ENCODE measurements at places on chromosomes 6 and 20.

DNA sequence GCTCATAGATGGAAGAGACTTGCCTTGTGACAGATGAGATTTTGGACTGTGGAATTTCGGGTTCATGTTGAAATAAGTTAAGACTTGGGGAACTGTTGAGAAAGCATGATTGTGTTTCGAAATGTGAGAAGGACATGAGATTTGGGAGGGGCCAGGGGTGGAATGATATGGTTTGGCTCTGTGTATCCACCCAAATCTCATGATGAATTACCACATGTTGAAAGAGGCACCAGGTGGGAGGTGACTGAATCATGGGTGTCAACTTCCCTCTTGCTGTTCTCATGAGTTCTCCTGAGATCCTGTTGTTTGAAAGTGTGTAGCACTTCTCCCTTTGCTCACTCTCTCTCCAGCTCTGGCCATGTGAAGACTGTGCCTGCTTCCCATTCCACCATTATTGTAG is 17.9 kb downstream of the AHI1 start:
- H3K4me3 ChIP-seq: no peak overlapping the region
- no peaks in the 10 kb centered on the region for H3K4me1 ChIP-seq
- no peak overlapping the region for H3K27ac ChIP-seq
- DNase-seq: no peak
- no peaks in the 10 kb centered on the region for H3K27me3 ChIP-seq

- H3K36me3 ChIP-seq: no peaks in the 10 kb centered on the region
- H3K27me3 ChIP-seq: no peaks in the 10 kb centered on the region
- no peak for DNase-seq
- H3K27ac ChIP-seq: no peak overlapping the region
Measured at GRCh38 chr20:13625304-13625979, 13.3 kb downstream of the TASP1 start.

DNA sequence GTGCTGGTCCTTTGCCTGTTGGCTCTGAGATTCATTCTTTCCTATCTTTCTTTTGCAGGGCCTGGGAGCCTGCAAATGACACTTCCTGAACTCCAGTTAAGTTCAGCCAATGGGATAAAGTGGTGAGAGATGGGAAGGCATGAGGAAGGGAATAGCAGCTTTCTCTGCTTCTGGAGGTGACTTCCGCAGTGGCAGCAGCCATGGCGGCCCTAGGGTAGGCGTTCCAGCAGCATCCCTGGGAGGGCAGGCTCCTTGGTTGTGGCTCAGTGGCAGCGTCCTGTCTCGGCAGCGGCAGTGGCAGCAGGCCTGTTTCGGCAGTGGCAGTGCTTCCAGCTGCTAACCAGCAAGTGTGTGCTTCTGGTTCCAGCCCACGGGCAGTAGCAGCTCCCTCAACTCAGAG is 7.3 kb upstream of the MDFI start:
- no peak overlapping the region for H3K27ac ChIP-seq
- H3K36me3 ChIP-seq: no peaks in the 10 kb centered on the region
- H3K4me1 ChIP-seq: peaks cover 2% of the 10 kb centered on the region

GRCh38 chr6:68575765-68576439 is 59.2 kb upstream of the ADGRB3 start:
- H3K27ac ChIP-seq: no peak overlapping the region
- no peak overlapping the region for H3K4me3 ChIP-seq
- no peaks in the 10 kb centered on the region for H3K27me3 ChIP-seq
- H3K36me3 ChIP-seq: no peaks in the 10 kb centered on the region
- no peaks in the 10 kb centered on the region for H3K4me1 ChIP-seq

DNA sequence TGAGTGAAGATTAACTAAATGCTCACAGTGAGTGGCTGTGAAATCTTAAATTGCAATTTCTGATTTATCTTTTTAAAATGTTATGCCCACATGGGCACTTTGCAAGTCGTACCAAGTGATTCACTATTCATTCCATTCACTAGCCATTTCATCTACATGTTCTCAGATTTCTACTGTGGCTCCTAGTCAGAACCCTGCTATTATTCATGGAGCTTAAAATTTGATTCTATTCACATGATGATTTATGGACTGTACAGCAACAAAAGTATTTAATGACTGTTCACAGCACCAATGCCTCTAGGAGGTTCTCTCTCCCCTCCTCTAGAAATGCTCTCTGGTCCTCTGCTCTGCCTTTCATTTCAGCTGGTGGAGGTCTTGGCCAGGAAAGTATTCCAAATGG is 133.5 kb upstream of the MAP3K7 start:
- H3K27ac ChIP-seq: no peak overlapping the region
- H3K27me3 ChIP-seq: no peaks in the 10 kb centered on the region
- no peaks in the 10 kb centered on the region for H3K36me3 ChIP-seq
- H3K4me1 ChIP-seq: peaks cover 2% of the 10 kb centered on the region
- DNase-seq: no peak
- H3K4me3 ChIP-seq: no peak overlapping the region

DNA sequence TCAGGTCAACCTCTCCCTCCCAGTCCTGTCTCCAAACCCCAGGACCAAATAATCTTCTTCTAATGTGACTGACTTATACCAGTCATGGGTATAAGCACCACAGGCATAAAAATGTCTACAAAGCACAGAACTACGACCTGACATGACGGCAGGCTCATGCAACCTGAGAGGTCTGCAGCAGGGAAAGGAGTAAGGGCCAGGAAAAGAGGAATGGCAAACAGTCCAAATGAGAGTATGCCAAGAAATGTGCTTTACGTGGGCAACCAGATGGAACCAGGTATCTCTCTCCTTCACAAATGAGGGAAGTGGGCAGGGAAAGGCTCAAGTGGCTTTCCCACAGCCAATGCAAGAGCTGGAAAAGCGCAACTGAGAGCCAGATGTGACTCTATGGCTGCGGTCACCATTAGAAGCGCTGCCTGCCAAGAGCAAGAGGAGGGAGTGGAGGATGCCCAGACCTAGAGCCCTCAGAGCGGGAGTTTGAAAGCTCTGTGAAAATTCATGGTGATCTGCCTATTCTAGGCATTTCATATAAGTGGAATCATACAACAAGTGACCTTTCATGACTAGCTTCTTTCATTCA is 6.0 kb downstream of the APMAP start:
- H3K36me3 ChIP-seq: peaks cover 4% of the 10 kb centered on the region
- H3K4me1 ChIP-seq: no peaks in the 10 kb centered on the region
- no peak for DNase-seq
- no peak overlapping the region for H3K27ac ChIP-seq
- no peaks in the 10 kb centered on the region for H3K27me3 ChIP-seq

DNA sequence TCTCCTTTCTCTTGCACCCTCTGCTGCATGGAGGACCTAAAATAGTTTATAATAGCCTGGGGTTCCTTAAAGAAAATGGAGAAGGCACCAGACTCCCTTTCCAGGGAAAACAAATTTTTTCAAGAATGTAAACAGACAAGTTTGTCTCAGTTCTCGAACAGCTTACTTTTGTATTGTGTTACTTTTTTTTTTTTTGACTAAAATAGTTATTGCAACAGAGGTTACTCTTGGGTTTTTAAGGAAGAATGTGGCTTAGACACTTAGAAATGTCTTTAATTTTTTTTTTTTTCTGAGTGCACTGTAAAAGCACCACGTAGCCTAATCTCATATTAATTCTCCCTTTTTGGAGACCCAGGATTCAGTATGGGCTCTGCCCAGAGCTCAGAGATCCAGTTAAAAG is 148.7 kb upstream of the CARMIL1 start:
- no peak for DNase-seq
- H3K4me1 ChIP-seq: no peaks in the 10 kb centered on the region
- H3K36me3 ChIP-seq: no peaks in the 10 kb centered on the region
- no peaks in the 10 kb centered on the region for H3K27me3 ChIP-seq
- H3K27ac ChIP-seq: no peak overlapping the region

GRCh38 chr6:104252276-104252675 is 607.4 kb downstream of the HACE1 start:
- H3K4me3 ChIP-seq: no peak overlapping the region
- H3K27ac ChIP-seq: no peak overlapping the region
- DNase-seq: no peak
- peaks cover 1% of the 10 kb centered on the region for H3K4me1 ChIP-seq

DNA sequence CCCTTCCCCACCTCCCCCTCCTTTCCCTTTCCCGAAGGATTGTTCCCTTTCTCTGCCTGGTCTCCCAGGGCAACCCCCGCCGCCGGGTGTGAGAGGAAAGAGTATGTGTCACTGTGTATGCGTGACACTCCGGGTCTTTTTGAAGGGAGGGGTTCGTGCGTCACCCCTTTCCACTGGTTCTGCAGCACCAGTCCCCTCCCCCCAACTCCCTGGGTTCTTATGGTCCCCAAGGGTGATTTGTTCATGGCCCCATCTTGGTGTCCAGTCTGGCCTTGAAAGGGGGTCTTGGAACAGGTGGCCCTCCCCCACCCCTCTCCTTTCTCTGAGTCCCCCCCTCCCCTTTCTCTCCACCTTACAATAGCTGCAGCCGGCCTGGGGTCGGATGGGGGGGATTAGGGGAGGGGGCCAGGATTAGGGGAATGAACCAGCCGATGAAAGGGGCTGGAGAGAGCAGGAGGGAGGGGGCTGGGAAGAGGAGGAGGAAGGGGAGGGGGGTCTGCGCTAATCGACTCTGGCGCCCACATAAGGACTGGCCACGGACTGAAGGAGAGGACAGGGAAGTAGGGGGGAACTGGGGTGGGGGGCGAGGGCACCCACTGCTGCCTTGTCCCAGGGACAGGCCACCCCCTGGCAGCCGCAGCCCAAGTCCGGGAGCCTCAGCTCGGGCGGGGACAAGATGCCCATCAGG is 1.3 kb upstream of the RING1 start:
- H3K27me3 ChIP-seq: peaks cover 12% of the 10 kb centered on the region
- peaks cover 10% of the 10 kb centered on the region for H3K36me3 ChIP-seq
- no peak overlapping the region for H3K27ac ChIP-seq
- no peak overlapping the region for H3K4me3 ChIP-seq
- H3K4me1 ChIP-seq: peaks cover 6% of the 10 kb centered on the region

GRCh38 chr6:71468841-71469700 is 180.5 kb downstream of the OGFRL1 start:
- H3K27ac ChIP-seq: no peak overlapping the region
- H3K36me3 ChIP-seq: no peaks in the 10 kb centered on the region
- no peaks in the 10 kb centered on the region for H3K4me1 ChIP-seq
- no peak overlapping the region for H3K4me3 ChIP-seq
- H3K27me3 ChIP-seq: no peaks in the 10 kb centered on the region

GRCh38 chr6:925656-926213 is 232.8 kb upstream of the EXOC2 start:
- peaks cover 3% of the 10 kb centered on the region for H3K36me3 ChIP-seq
- no peak overlapping the region for H3K27ac ChIP-seq
- no peak for DNase-seq
- H3K4me1 ChIP-seq: no peaks in the 10 kb centered on the region
- no peak overlapping the region for H3K4me3 ChIP-seq

DNA sequence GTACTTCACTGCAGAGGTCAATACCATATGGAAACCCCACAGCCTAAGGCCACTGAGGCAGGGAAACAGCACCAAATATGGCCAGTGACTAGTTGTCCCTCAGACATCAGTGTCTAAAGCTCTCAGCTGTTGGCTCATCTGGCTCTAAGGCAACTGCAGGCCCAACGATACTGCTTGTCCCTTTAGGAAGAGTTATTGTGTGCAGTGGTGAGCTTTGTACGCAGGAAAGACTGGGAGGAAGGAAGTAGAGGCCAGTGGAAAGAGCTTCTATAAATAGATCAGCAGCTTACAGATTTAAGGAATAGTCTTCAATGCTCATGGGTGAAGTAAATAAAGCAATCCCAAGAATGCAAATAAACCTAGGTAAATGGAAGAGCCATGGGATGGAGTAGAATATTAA is 29.3 kb downstream of the DNAAF9 start:
- DNase-seq: no peak
- no peaks in the 10 kb centered on the region for H3K36me3 ChIP-seq
- no peak overlapping the region for H3K4me3 ChIP-seq
- no peak overlapping the region for H3K27ac ChIP-seq
- H3K4me1 ChIP-seq: no peaks in the 10 kb centered on the region

- no peak for DNase-seq
- no peaks in the 10 kb centered on the region for H3K36me3 ChIP-seq
- no peaks in the 10 kb centered on the region for H3K4me1 ChIP-seq
- no peak overlapping the region for H3K4me3 ChIP-seq
- no peak overlapping the region for H3K27ac ChIP-seq
Measured at GRCh38 chr20:38231531-38232121, 28.9 kb downstream of the KIAA1755 start.

DNA sequence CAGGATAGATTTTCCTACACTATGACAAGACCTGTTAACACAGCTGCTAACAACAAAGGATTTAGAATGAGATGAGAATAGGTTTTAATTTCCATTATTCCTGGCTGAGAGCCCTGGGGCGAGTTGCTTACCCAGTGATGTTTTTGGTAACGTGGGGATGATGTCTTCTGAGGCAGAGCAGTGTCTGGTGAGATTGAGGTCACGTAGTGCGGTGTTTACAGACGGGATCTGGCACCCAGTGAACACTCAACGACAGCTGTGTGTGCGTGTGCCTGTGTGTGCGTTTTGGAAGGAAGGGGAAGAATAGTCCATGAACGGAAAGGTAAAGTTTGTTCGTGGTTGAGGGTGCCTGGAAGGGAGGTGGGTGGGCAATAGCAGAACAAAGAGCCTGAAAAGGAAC is 384.7 kb downstream of the C6orf118 start:
- H3K27me3 ChIP-seq: no peaks in the 10 kb centered on the region
- no peak for DNase-seq
- H3K36me3 ChIP-seq: no peaks in the 10 kb centered on the region

DNA sequence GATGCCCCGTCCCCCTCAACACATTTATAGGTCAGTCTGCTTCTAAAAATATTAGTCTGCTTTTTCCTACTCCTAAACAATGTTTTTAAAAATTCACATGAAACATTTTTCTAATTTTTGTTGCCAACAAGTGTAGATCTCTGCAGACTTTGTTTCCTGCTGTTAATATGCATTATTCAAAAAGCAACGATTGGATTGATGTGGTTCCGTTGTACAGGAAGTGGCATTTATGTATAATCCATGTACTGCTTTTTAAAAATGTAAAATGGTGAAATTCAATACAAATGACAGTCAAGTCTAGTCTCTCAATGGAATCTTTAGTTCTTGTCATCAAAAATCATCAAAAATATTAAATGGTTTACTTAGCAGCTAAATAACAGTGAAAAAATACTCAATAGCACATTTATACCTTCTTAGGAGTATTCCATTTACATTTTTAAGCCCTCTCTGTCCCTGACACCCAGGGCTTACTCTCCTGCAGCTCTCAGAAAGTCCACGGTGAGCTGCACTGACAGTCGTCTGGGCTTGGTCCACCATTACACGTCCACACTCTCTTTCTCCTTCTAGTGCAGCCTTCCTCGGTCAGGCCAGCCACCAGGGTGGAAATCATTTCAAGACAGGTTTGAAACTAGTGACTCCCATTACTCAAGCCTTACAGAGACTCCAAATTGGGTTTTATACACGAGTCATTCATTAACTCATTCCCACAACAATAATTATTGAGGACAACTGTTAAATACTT is 211.5 kb downstream of the TMEM200A start:
- H3K27ac ChIP-seq: no peak overlapping the region
- H3K27me3 ChIP-seq: no peaks in the 10 kb centered on the region
- H3K4me1 ChIP-seq: no peaks in the 10 kb centered on the region
- no peak for DNase-seq
- H3K4me3 ChIP-seq: no peak overlapping the region

GRCh38 chr6:38708496-38708895 is 5.6 kb upstream of the GLO1 start:
- H3K4me1 ChIP-seq: no peaks in the 10 kb centered on the region
- no peak overlapping the region for H3K4me3 ChIP-seq
- no peak overlapping the region for H3K27ac ChIP-seq
- no peaks in the 10 kb centered on the region for H3K27me3 ChIP-seq
